Activated CD8-positive, alpha-beta memory T cell treated with anti-CD3 and anti-CD28 coated beads, Interleukin-2, amount 10 ng/mL, durations not matched to agents 7 days and 5 days (primary cell): ENCODE measurements at places on chromosomes 6 and 20.
A peak's percentile ranks its signal among the peaks of the same experiment; 100 is the strongest.

DNA sequence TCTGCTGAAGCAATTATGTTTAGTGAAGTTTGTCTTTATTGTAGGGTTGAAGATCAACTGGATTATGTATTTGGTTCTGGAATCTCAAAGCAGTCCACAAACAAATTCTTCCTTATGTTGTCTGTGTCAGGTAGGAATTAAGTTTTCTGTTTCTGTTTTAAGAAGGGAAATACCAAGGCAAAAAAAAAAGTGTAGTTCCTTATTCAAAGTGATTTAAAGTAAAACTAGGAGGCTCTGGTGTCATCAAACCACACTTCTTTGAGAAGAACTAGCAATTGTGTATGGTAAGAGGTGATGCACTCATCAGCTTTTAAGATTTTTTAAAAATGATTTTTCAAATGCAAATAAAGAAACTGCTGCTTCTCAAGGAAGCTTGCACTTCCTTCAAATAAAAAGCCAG is 1.9 kb downstream of the FAM135A start:
- DNase-seq: no peak

DNA sequence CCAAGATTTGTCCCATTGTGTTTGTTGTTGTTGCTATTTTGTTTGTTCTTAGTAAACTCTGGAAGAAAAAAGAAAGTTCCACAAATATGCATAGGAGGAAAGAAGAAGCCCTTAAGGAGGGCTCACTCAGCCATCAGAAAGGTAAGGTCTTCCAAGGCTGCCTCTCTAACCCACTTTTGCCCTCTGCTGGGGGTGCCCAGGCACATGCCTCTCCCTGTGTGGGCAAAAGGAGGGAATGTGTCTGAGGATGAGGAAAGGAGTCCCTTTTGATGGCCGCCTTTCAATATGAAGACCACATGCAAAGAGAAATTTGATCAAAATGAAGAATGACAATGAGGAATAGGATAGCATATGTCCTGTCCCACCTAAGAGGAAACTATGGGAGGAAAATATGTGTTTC is 248.2 kb upstream of the POU3F2 start:
- no peak for DNase-seq

DNA sequence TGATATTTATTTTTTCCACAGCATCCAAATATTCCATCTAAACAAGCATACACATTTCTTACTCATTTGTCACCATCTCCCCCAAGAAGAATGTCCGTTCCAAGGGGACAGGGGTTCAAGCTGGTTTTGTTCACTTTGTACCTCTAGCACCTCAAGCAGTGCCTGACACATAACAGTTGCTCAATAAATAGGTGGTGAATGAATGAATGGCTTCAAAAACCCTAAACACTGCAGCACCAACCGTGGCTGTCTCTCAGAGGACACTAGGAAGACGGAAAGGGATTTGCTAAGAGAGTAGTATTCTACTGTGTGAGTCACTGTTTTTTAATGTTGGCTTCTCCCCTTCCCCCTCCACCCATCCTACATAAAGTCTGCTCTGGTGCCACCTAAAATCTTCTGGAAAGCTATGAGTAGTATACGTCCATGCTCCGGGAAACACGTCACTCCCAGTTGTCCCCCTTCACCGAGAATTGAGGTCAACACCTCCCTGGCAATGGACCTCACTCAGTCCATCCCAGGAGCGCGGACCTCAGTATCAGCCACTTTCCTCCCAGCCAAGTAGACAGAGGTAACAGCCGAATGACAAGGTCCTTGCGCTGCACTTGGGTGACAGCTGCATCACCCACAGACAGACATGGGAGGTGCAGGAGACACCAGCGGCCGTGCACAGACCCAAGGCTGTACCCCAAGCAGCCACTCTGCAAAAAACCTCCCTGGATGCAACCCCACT is 107.4 kb downstream of the PREX1 start:
- DNase-seq: no peak

DNA sequence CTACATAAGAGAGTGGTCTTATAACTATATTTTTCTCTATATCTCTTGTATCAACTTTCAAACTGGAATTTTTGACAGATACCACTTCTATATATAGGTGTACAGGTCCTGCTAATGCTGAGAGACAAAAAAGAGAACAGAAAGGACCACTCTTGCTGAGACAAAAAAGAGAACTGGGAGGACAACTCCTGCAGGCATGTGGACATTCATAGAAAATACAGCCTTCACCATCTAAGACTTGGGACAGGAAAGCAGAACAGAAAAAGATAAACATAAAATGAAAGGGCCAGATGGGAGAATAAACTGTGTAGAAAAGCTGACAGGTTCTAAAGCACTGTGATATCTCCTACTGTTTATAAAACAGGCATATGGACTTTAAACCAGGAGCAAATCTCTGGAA is 541.0 kb upstream of the ADGRB3 start:
- no peak for DNase-seq

DNA sequence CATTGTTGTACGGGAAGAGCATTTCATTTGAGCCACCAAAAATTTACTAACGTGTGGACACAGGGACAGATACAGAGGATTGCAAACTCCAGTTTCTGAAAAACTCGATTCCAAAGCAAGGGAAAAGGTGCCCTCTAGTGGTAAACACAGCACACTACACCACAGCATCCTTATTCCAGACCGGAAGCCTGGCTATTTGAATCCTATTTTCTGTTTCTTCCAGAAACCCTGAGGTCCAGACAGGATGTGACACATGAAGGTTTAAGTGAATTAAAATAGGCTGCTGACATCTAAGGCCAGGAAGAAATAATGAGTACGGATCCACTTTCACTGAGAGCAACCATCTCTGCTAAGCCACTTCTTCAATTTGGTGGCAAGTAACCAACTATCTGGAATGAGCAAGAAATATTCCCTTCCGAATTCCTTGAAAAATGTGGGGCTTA is 31.8 kb upstream of the GMPR start:
- DNase-seq: peak; percentile 55

DNA sequence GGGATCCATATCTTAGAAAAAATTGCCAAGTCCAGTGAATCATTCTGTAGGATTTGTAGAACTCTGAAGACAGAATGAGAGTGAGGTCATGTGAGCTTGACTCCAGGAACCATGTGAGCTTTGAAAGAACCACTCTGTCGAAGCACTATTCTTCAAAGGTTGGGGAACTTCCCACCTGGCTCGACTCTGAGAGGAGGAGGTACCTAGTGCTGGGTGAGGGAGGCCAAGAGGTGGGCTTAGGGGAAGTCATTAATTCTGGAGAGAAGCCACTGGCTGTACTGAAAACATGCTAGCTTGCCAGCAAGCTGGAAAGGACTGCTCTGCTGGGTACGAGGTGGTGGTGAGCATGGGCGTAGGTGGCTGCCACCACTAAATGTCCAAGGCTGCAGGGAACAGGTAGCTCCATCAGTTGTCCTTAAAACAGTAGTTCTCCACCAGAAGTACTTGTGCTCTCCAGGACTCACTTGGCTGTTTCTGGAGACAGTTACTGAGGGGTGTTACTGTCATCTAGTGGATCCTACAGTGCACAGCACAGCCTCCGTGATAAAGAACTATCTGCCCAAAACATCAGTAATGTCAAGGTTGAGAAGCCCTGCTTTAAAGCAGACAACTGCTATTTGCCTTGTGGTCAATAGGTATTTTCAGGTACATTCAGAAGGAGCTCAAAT is 34.7 kb upstream of the SYNJ2 start:
- no peak for DNase-seq

DNA sequence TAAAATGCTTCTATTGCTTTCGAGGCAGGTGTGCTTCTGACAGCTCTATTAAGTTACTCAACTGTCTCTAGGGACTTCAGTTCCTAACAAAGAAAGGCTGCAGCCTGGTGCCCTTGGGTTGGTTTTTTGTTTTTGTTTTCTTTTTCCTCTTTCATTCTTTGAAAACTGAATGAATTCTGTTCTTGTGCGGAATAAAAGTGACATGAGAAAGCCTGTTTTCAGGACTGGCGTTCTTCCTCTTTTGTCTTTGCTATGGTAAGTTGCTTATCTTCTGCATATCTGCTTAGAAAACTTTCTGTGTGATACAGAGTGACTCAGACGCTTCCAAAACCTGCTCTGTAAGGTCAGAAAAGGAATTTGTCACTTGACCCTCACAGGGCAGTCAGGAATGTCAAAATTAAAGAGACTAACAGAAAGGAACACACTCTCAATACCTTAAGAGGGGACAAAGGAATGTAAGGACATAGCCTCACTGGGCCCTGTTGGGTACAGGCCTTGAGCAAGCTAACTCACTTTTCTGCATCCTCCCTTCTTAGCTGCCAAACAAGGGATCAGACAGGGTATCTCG is 56.2 kb upstream of the NHSL1 start:
- no peak for DNase-seq

GRCh38 chr6:170257376-170257775 is 33.5 kb downstream of the DLL1 start:
- DNase-seq: no peak

- DNase-seq: no peak
These were observed 19.4 kb upstream of the MYB start for GRCh38 chr6:135161411-135162395.
